ENCODE measurements at places on chromosomes 3 and 15. TPM values are rescaled to one million over a fixed set of nuclear protein-coding genes. Genes with fewer than 3 reads are reported as not detected.

GRCh38 chr15:34494084-34494399 is 56.4 kb upstream of the GOLGA8A start:
- H3K4me1 ChIP-seq, result peaks cover 4% of the 10 kb centered on the region
- no peak for DNase-seq
- no peaks in the 10 kb centered on the region for H3K27me3 ChIP-seq
- H3K27ac ChIP-seq, result no peak overlapping the region
- no peak overlapping the region for H3K4me3 ChIP-seq
- H3K36me3 ChIP-seq, result no peaks in the 10 kb centered on the region

- H3K27ac ChIP-seq, result no peak overlapping the region
- H3K4me1 ChIP-seq, result no peaks in the 10 kb centered on the region
- no peaks in the 10 kb centered on the region for H3K36me3 ChIP-seq
- H3K4me3 ChIP-seq, result no peak overlapping the region
- no peaks in the 10 kb centered on the region for H3K27me3 ChIP-seq
Observed at GRCh38 chr3:85304360-85304964, 345.7 kb downstream of the CADM2 start.

DNA sequence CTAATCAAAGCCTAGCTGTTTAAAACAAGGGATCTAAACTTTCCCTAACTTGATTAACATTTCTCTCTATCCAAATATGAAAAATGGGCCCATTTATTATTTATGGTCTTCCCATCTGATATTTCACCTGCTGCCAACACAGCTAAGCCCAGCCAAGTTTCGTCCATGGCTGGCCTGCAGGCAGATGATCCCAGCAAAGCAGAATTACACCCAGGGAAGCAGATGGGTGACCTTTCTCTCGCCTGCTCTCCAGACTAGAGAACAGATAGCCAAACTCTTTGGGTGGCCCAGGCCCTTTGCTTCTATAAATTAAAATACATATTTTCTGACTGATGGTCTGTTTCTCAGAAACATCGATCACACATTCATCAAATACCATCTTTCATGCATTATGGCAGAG is 1038.8 kb downstream of the AGBL1 start:
- no peaks in the 10 kb centered on the region for H3K4me1 ChIP-seq
- no peaks in the 10 kb centered on the region for H3K27me3 ChIP-seq
- H3K27ac ChIP-seq, result no peak overlapping the region
- H3K4me3 ChIP-seq, result no peak overlapping the region
- H3K36me3 ChIP-seq, result no peaks in the 10 kb centered on the region

DNA sequence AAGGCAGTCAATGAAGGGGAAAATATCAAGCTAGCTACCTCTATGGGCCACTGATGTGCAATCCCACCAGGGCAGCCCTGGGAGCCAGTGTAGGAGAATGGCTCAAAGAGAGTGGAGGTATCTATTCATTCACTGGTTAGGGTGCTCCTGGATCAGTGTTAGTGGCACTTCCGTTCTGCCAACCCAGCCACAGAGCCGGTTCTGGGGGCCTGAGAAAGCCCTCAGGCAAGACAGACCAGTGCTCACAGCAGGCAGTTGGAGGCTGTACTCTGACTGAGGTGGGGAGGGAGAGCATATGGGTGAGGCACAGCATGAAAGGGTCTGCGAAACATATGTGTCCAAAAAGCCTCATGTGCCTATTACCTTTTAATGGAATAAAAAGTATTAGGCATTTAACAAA is 109.3 kb downstream of the KCNMB2 start:
- no peaks in the 10 kb centered on the region for H3K4me1 ChIP-seq
- no peaks in the 10 kb centered on the region for H3K36me3 ChIP-seq
- H3K27me3 ChIP-seq, result no peaks in the 10 kb centered on the region
- no peak for DNase-seq
- H3K4me3 ChIP-seq, result no peak overlapping the region

- DNase-seq, result no peak
- H3K4me3 ChIP-seq, result no peak overlapping the region
- H3K27ac ChIP-seq, result peak overlapping the region; percentile 47
- peaks cover 6% of the 10 kb centered on the region for H3K36me3 ChIP-seq
- H3K4me1 ChIP-seq, result peaks cover 4% of the 10 kb centered on the region
Observed at GRCh38 chr3:8576841-8577571, 67.6 kb downstream of the SSUH2 start.

DNA sequence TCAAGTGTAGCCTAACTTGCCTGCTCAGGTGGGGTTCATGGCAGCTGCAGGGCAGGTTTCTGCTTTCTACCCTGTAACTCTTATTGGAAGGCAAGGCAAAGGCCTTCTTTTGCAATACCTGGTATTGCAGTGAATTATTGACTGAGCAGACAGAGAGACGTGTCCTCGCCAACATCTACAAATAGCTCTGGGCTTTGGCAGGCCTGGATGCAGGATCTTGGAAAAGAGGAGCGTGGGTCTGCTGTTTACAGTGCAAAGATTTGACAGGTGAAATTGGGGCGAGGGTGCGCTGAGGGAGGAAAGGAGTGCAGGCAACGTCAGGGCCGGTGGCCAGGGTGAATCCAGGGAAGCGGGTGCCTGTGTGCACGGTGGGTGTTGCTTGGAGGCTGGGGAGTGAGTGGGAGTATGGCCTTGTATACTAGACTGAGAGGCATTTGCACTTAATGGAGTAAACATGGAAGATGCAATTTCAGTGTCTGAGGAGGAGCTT is 44.5 kb downstream of the ST6GAL1 start:
- H3K36me3 ChIP-seq, result no peaks in the 10 kb centered on the region
- no peak overlapping the region for H3K27ac ChIP-seq
- DNase-seq, result no peak
- H3K4me1 ChIP-seq, result peaks cover 7% of the 10 kb centered on the region
- H3K27me3 ChIP-seq, result no peaks in the 10 kb centered on the region

- no peaks in the 10 kb centered on the region for H3K4me1 ChIP-seq
- H3K27me3 ChIP-seq, result no peaks in the 10 kb centered on the region
- no peak overlapping the region for H3K27ac ChIP-seq
- no peak overlapping the region for H3K4me3 ChIP-seq
Observed at GRCh38 chr15:70576696-70577095, 186.7 kb downstream of the UACA start.

- no peaks in the 10 kb centered on the region for H3K4me1 ChIP-seq
- H3K27ac ChIP-seq, result no peak overlapping the region
- no peaks in the 10 kb centered on the region for H3K36me3 ChIP-seq
- no peak overlapping the region for H3K4me3 ChIP-seq
Observed at GRCh38 chr3:129330409-129330808, 51.7 kb downstream of the HMCES start.

DNA sequence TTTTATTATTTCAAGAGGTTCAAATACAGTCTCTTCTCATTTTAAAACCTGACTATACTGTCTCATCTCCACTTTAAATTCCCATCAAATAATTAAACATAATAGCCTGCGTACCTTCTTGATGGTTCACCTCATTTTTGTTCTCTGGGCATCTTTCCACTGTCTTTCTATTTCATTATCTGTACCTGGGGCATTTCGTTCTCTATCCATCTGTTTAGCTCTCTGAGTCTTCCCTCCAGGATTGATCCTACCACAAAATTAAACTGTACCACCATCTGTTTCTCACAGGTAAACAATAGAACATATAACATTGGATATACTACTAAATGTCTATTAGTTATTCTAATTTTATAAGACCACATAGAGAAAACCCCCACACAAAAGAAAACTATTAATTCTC is 1331.4 kb downstream of the NSUN3 start:
- no peaks in the 10 kb centered on the region for H3K36me3 ChIP-seq
- H3K27me3 ChIP-seq, result no peaks in the 10 kb centered on the region
- no peak overlapping the region for H3K27ac ChIP-seq
- H3K4me1 ChIP-seq, result no peaks in the 10 kb centered on the region
- H3K4me3 ChIP-seq, result no peak overlapping the region

DNA sequence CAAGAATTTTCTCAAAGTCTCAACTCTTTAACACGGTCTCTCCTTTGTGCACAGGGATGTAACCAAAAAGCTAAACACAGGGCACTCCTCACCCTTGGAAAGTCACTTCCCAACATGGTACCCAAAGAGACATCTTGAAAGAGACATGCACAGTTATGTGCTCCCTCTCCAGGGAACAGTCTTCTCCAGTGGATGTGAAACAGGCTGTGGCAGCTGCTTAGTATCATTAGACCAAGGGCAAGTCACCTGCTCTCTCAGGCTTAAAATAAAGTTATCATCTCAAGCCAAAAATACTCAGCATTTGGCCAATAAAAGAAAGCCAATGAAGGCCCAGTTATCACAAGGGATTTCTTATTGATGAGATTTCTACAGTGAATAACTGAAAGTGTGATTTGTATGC is 128.3 kb downstream of the WDR76 start:
- H3K27me3 ChIP-seq, result no peaks in the 10 kb centered on the region
- H3K27ac ChIP-seq, result no peak overlapping the region
- no peaks in the 10 kb centered on the region for H3K36me3 ChIP-seq
- no peak overlapping the region for H3K4me3 ChIP-seq

GRCh38 chr3:123800362-123800682 is 83.8 kb downstream of the MYLK start:
- H3K4me1 ChIP-seq, result no peaks in the 10 kb centered on the region
- H3K4me3 ChIP-seq, result no peak overlapping the region
- H3K27ac ChIP-seq, result peak overlapping the region; percentile 86
- no peak for DNase-seq
- peaks cover 2% of the 10 kb centered on the region for H3K36me3 ChIP-seq
- H3K27me3 ChIP-seq, result no peaks in the 10 kb centered on the region

GRCh38 chr3:9399746-9400145 is 2.3 kb downstream of the SETD5 start:
- DNase-seq, result peak; percentile 81
- H3K27ac ChIP-seq, result no peak overlapping the region
- H3K4me3 ChIP-seq, result peak overlapping the region; percentile 36

GRCh38 chr15:44726568-44727484 is 9.5 kb upstream of the TRIM69 start:
- peaks cover 1% of the 10 kb centered on the region for H3K4me1 ChIP-seq
- DNase-seq, result no peak
- no peaks in the 10 kb centered on the region for H3K36me3 ChIP-seq
- H3K27me3 ChIP-seq, result no peaks in the 10 kb centered on the region

DNA sequence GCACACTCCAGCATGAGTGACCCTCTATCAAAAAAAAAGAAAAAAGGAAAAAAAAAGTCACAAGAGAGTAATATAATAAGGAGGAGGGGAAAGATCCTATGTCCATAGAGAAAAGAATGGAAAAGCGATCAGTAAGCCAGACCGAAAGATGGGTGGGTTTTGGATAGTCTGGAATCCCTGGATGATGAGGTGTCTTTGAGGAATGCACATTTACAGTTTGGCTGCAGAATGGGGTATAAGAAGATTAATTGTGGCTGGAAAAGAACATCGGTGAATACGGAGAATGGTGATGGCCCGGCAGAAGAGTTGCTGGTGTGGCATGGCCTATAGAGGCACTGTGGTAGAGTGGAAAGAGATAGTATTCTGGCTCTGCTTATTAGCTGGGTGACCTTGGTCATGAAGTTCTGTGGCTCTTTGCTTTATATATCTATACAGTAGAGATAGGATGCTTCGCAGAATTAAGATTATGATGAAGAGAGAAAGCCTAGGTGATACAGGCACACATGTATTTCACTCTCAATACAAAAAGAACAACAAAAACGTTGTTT is 187.9 kb downstream of the AKAP13 start:
- H3K4me1 ChIP-seq, result no peaks in the 10 kb centered on the region
- H3K27ac ChIP-seq, result no peak overlapping the region
- H3K27me3 ChIP-seq, result no peaks in the 10 kb centered on the region
- H3K36me3 ChIP-seq, result no peaks in the 10 kb centered on the region
- no peak for DNase-seq
- H3K4me3 ChIP-seq, result no peak overlapping the region

- no peak for DNase-seq
- H3K4me3 ChIP-seq, result no peak overlapping the region
- no peaks in the 10 kb centered on the region for H3K27me3 ChIP-seq
- no peak overlapping the region for H3K27ac ChIP-seq
- H3K4me1 ChIP-seq, result no peaks in the 10 kb centered on the region
- no peaks in the 10 kb centered on the region for H3K36me3 ChIP-seq
Observed at GRCh38 chr3:59774634-59775033, 724.8 kb upstream of the CFAP20DC start.

DNA sequence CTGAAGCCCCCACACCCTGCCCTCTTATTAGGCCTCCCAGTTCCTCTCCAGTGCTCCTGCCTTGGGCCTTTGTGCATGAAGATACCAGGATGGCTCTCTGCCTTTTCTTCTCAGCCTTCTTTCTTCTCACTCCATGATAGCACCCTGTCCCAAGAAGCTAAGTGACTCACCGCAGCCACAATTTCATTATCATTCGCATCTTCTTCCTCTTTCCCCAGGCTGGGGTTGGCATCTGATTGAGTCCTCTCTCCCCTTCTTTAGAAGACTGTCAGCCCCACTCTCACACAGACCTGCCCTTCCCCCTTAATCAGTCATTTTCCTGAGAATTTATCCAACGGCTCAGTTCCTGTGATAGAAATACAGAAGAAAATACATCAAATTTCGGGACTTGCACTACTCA is 102.0 kb downstream of the STAC start:
- H3K4me3 ChIP-seq, result no peak overlapping the region
- no peak overlapping the region for H3K27ac ChIP-seq
- H3K4me1 ChIP-seq, result no peaks in the 10 kb centered on the region
- H3K27me3 ChIP-seq, result no peaks in the 10 kb centered on the region
- DNase-seq, result no peak

DNA sequence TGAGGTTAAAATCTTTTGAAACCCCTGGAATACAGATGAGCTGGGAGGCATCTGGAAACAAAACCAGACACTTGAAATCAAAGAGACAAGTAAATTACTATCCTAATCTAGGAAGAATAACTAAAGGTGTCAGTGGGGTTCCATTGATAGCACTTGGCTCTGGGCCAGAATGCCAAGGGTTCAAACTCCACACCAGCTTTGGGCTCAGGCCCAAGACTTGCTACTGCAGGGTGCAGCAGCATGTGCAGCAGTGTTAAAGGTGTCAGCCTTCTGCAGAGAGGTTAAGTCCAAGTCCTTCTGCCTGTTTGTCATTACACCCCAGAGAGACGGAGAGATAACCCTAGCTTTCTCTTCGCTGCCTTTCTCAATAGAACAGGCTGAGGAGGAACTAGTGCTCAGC is 273.9 kb downstream of the TIGIT start:
- H3K27me3 ChIP-seq, result no peaks in the 10 kb centered on the region
- no peak overlapping the region for H3K4me3 ChIP-seq
- H3K36me3 ChIP-seq, result no peaks in the 10 kb centered on the region

FAM131A gene
- total RNA-seq, result 40.6 TPM

C3orf22 gene
- not detected for total RNA-seq

CP gene
- 36.2 TPM for total RNA-seq

CCDC54 gene
- not detected for total RNA-seq

DUOXA2 gene
- not detected for total RNA-seq

ZNF80 gene
- total RNA-seq, result not detected

PSMA4 gene
- total RNA-seq, result 97.1 TPM

MUC4 gene
- total RNA-seq, result 0.06 TPM

PTH1R gene
- total RNA-seq, result 6.6 TPM

TMC3 gene
- 0.81 TPM for total RNA-seq

ITIH3 gene
- 6.8 TPM for total RNA-seq

MAGEL2 gene
- 0.13 TPM for total RNA-seq

PLA2G4E gene
- not detected for total RNA-seq

LIPC gene
- total RNA-seq, result 0.52 TPM

RETNLB gene
- not detected for total RNA-seq

SLC2A2 gene
- total RNA-seq, result not detected

IL12A gene
- 0.57 TPM for total RNA-seq

IDH2 gene
- total RNA-seq, result 36.5 TPM

ABI3BP gene
- 389 TPM for total RNA-seq

GOLGA8S gene
- total RNA-seq, result 1.4 TPM

GABRA5 gene
- not detected for total RNA-seq

ZNF662 gene
- total RNA-seq, result 13.0 TPM

CMTM8 gene
- total RNA-seq, result 6.8 TPM

Measured in aorta (tissue), 5 donors.